Activated CD4-positive, alpha-beta T cell treated with anti-CD3 and anti-CD28 coated beads for 24 hours (primary cell): ENCODE measurements at places on chromosomes 3 and 15.

- no peak for DNase-seq
Measured at GRCh38 chr3:1953536-1953935, 145.1 kb upstream of the CNTN4 start.

GRCh38 chr3:31752305-31753049 lies 219.8 kb downstream of the STT3B start:
- no peak for DNase-seq

DNA sequence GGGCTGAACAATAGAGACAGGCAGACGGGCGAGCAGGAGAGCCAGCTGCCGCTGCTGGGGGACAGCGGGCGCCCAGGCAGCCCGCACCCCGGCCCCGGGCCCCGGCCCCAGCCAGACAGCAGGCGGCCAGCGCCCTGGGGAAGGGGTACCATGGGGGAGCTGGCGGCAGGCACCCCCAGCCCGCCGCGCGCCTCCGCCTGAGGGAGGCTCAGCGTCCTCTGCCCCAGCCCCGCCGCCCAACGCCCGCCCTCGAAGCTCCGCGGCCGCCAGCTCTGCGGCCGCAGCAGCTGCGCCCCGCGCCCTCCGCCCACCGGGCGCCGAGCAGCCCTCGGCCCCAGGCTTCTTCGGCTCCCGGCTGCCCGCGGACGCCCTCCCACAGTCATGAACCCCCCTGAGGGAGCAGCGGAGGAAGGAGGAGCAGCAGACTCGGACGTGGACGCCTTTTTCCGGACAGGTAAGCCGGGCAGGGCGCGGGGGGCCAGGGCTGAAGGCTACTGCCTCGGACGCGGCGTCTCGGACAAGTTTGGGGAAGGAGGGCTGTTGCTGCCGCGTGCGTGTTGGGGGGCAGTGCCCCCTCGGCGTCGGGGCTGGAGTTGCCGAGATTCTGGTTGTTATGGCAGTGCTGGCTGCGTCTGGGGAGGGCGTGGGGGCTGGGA lies 41.6 kb upstream of the ROPN1 start:
- no peak for DNase-seq

DNA sequence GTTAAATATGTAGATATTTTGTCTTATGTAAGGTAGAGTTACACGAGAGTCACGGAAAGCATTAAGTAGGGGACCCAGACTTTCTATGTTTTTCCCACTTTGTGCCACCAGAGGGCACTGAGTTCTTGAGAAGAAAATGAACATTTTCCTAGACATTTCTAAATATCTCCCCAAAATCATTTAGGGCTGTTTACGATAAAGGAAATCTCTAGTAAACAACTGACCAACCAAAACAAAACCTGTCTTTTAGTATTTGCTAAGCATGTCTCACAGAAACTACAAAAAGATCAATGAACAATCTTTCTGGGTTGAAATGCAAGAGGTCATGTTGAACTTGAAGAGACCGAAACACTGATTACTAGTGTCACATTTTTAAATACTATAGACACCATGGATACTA lies 16.1 kb downstream of the POU1F1 start:
- DNase-seq, result peak; percentile 12

DNA sequence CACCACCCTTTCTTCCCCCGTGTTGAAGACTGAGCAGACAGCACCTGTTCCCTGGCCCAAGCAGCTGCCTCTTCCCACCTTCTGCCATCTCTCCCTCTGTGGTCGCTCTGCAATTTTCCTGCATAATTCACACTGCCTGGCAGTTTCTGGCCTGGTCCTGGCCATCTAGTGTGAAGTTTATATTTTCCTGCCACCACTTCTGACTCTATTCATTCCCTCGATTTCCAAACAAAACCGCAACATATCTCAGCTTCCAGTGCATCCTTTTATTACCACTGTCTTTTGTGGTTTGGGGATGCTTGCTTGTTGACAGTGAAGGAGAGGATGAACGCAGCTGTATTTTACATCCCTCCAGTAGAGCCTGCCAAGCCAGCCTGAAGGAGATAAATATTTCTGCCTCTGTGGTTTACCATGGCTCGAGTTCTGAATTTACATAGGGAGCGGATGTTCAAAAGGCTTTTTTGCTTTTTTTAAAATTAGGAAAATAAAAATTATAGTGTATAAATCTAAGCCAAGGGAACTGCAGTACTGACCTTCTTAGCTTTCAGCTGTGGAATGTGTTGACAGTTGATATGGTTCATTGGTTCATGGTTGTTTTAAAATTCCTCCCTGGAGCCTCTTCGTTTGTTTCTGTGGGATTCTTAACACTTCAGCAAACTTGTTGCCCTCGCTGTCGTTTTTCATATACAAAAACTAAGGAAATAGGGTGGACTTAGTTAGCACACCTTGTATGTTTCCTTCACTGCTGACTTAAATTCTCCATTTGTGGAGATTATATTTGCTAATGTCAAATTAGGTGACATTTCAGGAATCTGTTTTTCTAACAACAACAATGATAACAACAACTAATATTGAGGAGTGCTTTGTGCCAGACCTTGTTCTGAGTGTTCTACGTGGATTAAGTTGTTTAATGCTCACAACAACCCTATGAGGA lies 250.5 kb downstream of the ADAMTSL3 start:
- DNase-seq, result no peak

- no peak for DNase-seq
Measured at GRCh38 chr3:66267031-66267430, 46.2 kb downstream of the SLC25A26 start.

GRCh38 chr3:150784747-150785125 lies 21.8 kb upstream of the SIAH2 start:
- DNase-seq, result no peak

DNA sequence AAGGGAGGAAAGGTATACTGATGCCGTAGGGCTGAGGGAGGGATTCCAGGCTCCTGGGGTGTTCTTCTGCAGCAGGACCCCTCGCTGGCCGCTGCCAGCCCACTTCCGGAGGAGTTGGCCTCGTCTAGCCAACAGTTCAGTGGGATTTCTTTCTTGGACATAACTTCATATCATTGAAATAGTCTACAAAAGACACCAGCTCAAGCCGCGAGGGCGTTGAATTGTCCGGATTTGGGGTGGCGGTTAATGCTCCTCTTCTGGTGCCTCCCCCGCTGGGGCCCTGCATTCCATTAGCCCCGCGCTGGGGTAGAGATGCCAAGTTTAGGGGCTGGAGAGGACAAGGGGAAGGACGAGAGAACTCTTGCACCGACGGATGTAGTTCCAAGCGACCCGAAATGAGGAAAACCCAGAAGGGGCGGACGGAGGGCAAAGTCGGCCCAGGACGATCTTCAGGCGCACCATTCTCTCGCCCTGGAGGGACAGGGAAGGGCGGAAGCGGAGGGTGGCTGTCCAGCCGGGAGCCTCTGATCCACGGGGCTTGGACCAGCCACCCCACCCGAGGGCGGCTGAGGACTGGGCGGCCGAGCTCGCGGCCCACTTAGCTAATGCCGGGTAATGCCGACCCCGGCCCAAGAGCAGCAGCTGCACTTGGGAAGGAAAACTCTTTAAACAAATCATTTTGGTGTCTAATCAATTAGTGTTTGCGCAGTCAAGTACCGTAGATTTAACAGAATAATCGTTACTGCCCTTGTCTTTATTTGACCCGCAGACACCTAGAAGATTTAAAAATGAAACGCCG lies 4.7 kb upstream of the ONECUT1 start:
- no peak for DNase-seq

DNA sequence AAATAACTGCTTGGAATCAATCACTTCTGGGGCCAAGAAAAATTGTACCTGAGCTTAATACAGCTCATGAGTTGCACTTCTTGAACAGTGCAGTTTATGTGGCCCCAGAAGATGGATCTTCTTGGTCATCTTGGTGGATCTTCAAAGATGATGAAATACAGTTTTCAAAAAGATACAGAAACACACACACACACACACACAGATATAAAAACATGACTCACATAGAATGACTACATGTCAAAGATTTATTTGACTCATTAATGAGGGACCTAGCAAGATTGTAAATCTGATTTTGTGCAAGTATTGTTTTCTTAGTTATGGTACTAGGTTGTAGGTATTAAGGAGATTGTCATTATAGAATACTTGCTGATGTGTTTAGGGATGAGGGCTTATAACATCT lies 32.6 kb downstream of the PDCD6IP start:
- DNase-seq, result no peak

DNA sequence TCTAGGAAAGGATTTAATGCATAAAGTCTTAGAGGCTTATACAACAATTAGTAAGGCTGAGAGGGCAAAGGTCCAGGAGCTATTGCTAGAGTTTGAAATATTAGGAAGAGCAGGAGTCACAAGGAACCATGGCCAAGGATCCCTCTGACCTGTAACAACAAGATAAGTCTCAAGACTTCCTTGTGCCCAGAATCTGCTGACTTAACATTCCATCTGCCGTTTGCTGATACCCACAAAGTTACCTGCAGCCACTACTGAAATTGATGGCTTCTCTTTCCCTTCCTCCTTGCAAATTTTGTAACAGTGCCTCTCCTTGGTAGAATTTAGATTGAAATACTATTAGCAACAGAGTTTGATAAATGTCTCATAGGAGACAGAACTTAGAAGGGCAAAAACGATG lies 4.7 kb upstream of the MYEF2 start:
- DNase-seq, result no peak

- no peak for DNase-seq
Measured at GRCh38 chr3:127679534-127680145, 6.9 kb downstream of the ABTB1 start.

DNA sequence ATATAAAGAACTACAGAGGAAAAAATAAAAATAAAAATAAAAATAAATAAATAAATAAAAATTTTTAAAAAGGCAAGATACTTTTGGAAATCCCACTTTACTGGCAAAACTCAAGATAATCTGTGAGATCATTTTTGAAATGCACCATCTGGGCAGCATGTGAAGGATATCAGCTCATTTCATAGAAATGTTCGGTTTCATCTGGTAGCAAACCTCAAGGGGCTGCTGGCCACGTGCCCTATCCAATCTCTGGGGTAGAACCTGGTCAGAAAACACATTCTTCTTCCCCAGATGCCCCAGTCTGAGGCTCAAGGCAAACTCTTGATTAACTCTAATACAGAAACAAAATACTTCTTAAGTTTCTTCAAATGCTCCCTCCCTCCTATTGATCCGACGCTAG lies 166.0 kb downstream of the FMN1 start:
- DNase-seq, result no peak

GRCh38 chr3:172040981-172041963 lies 1.9 kb downstream of the FNDC3B start:
- DNase-seq, result no peak

- DNase-seq, result no peak
Measured at GRCh38 chr15:86961669-86962068, 882.0 kb downstream of the AGBL1 start.

GRCh38 chr15:83206526-83207008 lies 1.1 kb downstream of the HDGFL3 start:
- DNase-seq, result no peak

DNA sequence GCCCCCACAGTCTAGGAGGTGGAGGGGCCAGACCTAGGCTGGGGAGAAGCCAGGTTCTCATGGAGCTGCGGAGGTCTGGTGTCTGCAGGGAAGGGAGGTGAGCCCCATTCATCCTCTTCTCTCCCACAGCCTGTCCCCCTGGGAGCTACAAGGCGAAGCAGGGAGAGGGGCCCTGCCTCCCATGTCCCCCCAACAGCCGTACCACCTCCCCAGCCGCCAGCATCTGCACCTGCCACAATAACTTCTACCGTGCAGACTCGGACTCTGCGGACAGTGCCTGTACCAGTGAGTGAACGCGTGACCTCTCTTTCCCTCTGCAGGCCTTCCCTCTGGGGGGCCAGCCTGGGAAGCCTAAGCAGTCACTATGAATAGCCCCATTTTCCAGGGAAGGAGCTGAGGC lies 14.1 kb downstream of the EPHB3 start:
- no peak for DNase-seq

- DNase-seq, result no peak
Measured at GRCh38 chr15:75056036-75056435, 32.6 kb downstream of the PPCDC start.

DNA sequence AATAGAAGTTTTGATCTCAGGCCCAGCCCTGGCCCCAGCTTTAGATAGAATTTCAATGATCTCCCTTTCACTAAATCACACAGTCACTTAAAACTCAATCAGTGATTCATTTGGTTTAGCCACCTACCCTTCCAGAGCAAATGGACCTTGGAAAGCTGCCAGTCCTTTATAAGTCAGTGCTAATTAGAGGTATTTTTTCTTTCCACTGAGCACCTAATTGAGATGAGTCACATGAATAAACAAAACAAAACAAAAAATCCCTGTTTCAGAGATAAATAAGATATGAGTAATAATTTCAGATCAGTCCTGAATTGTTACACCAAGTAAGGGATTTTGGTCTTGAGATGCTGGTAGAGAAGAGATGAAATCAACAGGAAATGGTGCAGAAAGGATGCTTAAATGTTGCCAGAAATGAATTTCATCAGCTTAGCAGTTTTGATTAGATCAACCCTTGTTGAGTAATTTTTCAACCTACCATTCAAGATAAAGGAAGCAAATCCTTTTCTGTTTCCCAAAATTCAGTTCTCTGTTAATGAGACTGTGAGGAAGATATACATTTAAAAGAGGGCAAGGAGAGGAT lies 352.0 kb upstream of the COL8A1 start:
- no peak for DNase-seq

GRCh38 chr15:59385171-59385570 lies 12.5 kb upstream of the MYO1E start:
- no peak for DNase-seq

GRCh38 chr3:102182162-102182561 lies 252.7 kb upstream of the ZPLD1 start:
- DNase-seq, result no peak

DNA sequence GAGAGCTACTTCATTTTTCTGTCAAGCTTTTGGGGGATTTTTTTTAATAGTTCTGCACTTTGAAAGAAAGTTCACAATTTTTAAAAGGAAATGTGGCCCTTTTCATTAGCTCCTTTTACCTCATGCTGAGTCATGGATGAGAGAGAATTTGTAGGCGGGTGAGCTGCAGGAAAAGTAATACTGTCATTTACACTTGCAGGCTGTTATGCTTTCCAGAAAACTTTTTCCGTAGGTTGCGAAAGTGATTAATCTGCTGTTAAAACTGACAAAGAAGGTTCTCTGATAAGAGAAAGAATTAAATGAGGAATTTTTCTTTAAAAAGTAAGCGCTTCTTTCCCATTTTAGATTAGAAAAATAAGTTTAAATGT lies 430.2 kb downstream of the LPP start:
- peak; percentile 9 for DNase-seq

DNA sequence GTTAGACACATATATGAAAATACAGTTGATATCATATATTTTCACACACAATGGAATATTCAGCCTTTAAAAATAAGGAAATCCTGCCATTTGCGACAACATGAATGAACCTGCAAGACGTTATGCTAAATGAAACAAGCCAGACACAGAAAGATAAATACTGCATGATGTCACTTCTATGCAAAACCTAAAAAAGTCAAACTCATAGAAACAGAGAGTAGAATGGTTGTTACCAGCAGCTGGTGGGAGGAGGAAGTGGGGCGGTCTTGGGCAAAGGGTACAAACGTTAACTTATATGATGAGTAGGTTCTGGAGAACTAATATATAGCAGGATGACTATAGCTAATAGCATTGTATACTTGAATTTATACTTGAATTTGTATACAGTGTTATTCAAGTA lies 213.2 kb upstream of the NR2F2 start:
- DNase-seq, result no peak

GRCh38 chr15:86444527-86444926 lies 364.9 kb downstream of the AGBL1 start:
- no peak for DNase-seq

- no peak for DNase-seq
Measured at GRCh38 chr3:132517311-132517710, 79.8 kb upstream of the ACKR4 start.
